Left renal pelvis (tissue), 4 donors: ENCODE measurements at places on chromosomes 7 and 10. TPM values are rescaled to one million over a fixed set of nuclear protein-coding genes. Genes with fewer than 3 reads are reported as not detected.

DNAAF5 gene
- 39.5 TPM for polyA plus RNA-seq

- DNase-seq, result no peak
Measured at GRCh38 chr7:31125171-31125570, 73.1 kb downstream of the ADCYAP1R1 start.

ZNF425 gene
- polyA plus RNA-seq, result 7.3 TPM

TRPV5 gene
- 0.69 TPM for polyA plus RNA-seq

NKX1-2 gene
- polyA plus RNA-seq, result not detected

GRCh38 chr10:5651388-5651764 is 15.0 kb downstream of the ASB13 start:
- DNase-seq, result no peak
